Renal cortex interstitium (tissue), 15 donors: ENCODE measurements at places on chromosomes 3 and 15. TPM values are rescaled to one million over a fixed set of nuclear protein-coding genes. Genes with fewer than 3 reads are reported as not detected.

Gene NPAP1
- 0.30 TPM for polyA plus RNA-seq

Gene SYNPR
- 0.11 TPM for polyA plus RNA-seq

Gene IQCF2
- not detected for polyA plus RNA-seq

Gene KNG1
- polyA plus RNA-seq = 74.3 TPM

Gene P2RY13
- polyA plus RNA-seq = 0.33 TPM

Gene CD276
- polyA plus RNA-seq = 149 TPM

Gene MAGI1
- polyA plus RNA-seq = 33.5 TPM

Gene MCTP2
- polyA plus RNA-seq = 18.0 TPM

Gene NR1D2
- polyA plus RNA-seq = 35.5 TPM

Gene THAP10
- polyA plus RNA-seq = 10.4 TPM
